HepG2 (cell line): ENCODE measurements at places on chromosomes 3 and 15.

- no peak for DNase-seq
These were observed 162.4 kb upstream of the TGFBR2 start for GRCh38 chr3:30443756-30444673.

DNA sequence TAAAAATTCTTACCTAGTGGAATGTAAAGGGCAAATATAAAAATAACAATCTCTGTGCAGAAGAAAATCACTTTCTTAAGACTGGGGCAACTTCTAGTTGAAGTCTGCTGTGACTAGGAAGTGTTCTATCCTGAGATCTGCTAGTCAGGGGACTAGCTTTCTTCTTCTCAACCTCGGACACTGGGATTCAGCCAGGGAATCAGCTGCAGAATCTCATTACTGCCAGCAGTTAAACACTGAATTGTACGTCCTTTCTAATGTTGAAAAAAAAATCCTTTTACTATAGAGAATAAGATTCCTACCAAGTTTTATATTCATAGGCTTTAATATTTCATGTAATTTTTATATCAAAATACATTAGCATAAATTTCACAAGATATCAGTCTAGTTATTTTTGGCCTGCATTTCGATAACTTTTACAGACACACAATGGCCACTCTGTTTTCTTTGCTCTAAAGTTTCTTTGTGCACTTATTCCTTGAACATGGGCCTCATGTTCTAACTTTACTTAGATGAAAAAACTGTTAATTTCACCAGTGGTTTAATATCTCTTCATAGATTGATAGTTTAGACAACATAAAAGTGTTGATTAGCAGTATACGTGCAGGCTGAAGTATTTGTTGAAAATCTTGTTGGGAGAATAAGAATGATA, 2.6 kb upstream of the NEO1 start:
- DNase-seq, result no peak

DNA sequence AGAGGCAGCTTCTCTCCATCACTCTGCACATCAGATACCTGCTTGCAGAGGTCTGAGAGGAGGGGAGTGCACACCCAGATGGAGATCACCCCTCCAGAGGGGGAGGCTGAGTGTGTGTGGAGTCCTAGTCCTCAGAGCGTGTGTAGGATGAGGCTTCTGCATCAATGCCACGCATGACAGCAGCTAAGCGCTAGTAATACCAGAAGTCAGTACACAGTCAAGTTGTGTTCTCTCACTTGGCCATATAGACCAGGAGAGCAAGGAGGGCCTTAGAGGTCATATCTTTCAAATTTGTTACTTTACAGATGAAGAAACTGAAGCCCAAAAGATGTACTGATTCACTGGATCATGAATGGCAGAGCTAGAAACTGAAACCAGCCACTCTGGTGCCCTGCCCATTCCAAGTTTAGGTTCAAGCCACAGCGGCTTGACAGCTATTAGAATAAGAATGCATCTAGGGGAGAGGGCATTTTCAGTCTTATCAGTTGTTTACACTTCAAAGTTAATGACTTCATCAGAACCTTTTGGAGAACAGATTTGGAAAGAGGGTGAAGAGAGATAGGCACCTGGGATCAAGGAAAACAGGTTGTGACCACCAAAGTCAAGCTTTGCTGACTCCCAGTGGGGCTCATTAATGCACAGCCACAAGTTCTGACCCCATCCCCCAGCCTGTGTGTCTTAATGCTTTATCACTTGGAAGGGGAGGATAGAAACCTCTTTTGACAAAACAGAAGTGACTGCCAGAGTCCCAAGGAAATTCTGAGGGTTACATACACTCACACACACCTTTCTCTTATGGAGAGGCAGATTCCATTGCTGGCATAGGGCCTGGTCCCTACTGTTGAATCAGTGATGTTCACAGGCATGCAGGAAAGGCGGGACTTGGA, 310.3 kb downstream of the CHST2 start:
- no peak for DNase-seq

GRCh38 chr3:8324747-8325146, 176.9 kb upstream of the LMCD1 start:
- peak; percentile 27 for DNase-seq

- no peak for DNase-seq
These were observed 81.7 kb downstream of the CD47 start for GRCh38 chr3:108008931-108009639.

DNA sequence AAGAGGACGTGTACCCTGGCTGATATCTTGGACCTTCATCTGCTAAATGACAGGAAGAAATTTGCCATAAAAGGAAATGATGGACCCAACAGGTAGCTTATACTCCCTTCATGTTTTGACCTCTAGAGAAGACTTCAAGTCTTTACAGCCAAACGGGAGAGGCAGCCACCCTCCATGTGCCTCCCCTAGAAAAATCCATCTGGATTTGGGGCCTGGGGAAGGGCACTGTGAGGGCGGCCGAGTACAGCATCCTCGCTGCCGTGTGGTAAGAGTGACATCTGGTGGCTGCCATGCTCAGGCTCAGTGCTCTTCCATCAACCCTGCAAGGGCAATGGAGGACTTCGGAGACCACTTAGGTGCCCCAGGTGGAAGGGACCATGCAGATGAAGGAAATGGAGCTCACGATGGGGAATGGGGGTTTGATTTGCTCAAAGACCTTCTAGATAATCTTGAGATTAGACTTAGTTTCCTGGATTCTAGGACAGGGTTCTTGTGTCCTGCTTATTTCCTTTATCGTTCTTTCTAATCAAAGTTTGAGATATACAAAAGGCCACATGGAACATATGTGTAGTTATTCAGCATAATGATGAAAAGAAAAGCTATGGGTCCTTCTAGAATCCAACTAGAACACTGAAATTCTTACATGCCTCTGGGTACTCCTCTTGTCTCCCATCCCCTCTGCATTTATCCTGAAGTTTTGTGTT, 44.4 kb downstream of the AQP9 start:
- DNase-seq, result peak; percentile 37

DNA sequence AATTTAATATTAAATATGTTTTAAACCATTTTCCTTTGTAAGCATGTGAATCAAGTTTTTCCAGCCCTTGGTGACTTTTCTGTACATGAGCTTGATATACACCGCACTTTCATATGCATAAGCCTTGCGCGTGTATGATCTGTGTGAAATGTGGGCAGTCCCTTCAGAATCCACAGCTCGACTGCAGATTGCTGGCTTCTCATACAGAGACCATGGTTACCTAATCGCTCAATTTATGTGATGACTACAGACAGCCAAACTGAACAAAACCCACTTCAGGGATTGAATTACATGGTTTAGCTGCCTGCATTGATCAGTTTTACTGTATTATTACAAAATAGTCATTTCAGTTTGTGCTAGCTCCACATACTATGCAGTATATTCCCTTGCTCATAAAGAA, 212.3 kb upstream of the NECTIN3 start:
- no peak for DNase-seq

GRCh38 chr3:71542521-71543370, 40.8 kb downstream of the FOXP1 start:
- no peak for DNase-seq

DNA sequence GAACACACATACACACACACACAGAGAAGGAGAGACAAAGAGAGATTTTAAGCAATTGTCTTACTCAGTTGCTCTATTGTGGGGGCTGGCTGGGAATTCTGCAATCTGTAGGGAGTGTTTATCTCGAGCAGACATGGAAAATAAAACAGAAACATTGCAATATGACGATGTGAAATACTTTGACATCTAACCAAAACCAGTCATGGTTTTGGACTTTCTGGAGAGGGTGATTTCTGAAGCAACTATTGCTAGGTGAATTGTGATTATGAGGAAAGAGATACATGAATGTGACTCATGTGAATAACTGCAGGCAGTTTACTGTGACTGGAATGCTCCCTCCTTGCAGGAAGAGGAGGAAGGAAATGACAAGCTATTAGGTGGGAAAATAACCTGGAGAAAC, 12.3 kb upstream of the PHLDB2 start:
- no peak for DNase-seq

DNA sequence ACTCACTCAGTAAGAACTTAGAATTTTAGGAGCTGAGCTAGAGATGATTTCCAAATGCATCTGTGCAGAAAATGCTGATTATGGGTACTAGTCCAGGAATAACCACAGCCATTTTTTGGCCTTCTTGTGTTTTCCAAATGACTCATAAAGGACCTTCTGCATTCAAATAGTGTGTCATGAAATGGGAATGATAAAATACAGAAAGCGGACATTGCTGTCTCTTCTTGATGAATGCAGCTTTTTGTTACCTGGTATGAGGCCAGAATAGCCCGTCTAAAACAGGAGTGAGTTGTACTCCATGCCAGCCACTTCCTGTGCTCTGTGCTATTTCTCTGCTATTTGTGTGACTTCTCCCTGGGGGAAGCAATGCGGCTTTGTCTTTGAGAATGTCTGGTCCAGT, 20.5 kb upstream of the FRMD5 start:
- DNase-seq, result peak; percentile 74

- no peak for DNase-seq
These were observed 48.7 kb downstream of the MYO5C start for GRCh38 chr15:52246686-52247431.

GRCh38 chr3:14248849-14249523, 70.4 kb downstream of the LSM3 start:
- DNase-seq, result peak; percentile 80
